ENCODE measurements at places on chromosomes 11 and 22. TPM values are rescaled to one million over a fixed set of nuclear protein-coding genes. Genes with fewer than 3 reads are reported as not detected.
A peak's percentile ranks its signal among the peaks of the same experiment; 100 is the strongest.

C22orf23 gene
- total RNA-seq: not detected

- ATAC-seq: no peak
These were observed 22.8 kb downstream of the LARGE1 start for GRCh38 chr22:33897448-33897835.

GRCh38 chr11:83004746-83005556 lies 66.7 kb downstream of the RAB30 start:
- ATAC-seq: peak; percentile 82

DNA sequence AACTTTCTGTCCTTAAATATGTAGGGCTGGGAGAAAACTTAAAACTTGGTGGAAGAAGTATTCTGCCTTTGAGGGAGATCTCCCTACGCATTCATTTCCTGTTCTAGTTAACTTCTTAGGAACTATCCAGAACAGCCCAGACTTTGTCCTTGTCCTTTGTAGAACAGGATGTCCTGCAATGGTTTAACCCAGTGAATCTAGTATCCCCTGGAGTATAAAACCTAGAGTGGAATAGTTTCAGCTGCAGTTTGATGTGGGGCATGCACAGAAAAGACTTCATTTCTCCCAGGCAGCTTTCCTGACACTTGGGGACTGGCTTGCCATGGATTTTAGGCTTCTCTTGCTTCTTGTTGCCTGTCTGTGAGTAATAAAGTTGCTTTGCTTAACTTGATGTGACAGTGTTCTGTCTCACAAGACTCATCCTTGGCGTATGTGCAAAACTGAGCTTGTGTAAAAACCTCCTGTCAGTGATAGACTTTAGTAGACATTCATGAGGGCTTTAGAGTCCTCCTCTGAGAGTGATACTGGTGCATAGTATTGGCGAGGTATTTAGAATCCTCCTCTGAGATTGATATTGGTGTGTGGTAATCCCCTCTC lies 28.2 kb downstream of the ARHGAP42 start:
- ATAC-seq: no peak

RTN4R gene
- 2.6 TPM for total RNA-seq

TMPRSS6 gene
- total RNA-seq: 86.6 TPM

GRCh38 chr11:80393210-80393609 lies 952.4 kb upstream of the TENM4 start:
- no peak for ATAC-seq

DNA sequence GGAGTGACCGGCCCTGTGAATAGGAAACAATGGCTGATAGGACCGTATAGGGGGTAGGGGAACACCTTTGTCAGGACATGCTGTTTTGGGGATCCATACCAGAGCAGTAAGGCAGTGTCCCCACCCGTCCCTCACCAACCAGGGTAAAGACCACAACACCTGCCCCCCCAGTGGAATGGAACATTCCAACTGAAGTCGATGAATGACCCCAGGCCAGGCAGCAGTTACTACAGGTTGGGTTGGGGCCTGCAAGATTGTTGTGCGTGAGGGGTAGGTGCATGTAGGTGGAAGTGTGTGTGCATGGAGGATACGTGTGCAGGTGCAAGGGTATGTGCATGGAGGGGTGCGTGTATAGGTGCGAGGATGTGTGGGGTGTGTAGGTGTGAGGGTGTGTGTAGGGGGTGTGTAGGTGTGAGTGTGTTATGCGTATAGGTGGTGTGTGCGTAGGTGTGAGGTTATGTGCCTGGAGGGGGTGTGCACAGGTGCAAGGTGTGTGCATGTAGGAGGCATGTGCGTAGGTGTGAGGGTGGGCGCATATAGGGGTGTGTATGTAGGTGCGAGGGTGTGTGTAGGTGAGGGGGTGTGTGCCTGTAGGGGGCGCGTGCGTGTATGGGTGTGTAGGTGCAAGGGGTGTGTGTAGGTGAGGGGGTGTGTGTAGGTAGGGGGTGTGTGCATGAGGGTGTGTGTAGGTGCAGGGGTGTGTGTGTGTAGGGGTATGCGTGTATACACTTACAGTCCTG lies 32.9 kb downstream of the PISD start:
- ATAC-seq: no peak

DNA sequence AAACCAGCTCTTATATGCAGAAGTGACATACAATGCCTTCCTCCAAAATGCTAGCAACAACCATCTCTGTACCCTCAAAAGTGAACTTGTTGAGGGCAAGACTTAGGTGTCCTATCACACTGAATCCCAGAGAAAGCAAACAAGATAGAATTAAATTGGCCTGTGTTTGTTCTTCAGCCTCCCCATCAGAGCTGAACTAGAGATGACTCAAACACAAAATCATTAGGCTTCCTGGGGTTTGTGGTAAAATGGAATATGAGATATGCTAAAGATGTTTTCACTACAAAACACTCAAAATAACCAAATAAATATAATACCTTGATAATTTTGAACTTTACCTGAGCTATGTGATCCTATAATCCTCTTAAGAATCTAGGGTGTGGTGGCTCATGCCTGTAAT lies 31.6 kb downstream of the ZNF214 start:
- no peak for ATAC-seq

HBB gene
- total RNA-seq: not detected

KREMEN1 gene
- not detected for total RNA-seq

- ATAC-seq: peak; percentile 52
These were observed 42.6 kb upstream of the APOA1 start for GRCh38 chr11:116879800-116880625.

- no peak for ATAC-seq
These were observed 174.9 kb upstream of the C11orf87 start for GRCh38 chr11:109247071-109247470.

DNA sequence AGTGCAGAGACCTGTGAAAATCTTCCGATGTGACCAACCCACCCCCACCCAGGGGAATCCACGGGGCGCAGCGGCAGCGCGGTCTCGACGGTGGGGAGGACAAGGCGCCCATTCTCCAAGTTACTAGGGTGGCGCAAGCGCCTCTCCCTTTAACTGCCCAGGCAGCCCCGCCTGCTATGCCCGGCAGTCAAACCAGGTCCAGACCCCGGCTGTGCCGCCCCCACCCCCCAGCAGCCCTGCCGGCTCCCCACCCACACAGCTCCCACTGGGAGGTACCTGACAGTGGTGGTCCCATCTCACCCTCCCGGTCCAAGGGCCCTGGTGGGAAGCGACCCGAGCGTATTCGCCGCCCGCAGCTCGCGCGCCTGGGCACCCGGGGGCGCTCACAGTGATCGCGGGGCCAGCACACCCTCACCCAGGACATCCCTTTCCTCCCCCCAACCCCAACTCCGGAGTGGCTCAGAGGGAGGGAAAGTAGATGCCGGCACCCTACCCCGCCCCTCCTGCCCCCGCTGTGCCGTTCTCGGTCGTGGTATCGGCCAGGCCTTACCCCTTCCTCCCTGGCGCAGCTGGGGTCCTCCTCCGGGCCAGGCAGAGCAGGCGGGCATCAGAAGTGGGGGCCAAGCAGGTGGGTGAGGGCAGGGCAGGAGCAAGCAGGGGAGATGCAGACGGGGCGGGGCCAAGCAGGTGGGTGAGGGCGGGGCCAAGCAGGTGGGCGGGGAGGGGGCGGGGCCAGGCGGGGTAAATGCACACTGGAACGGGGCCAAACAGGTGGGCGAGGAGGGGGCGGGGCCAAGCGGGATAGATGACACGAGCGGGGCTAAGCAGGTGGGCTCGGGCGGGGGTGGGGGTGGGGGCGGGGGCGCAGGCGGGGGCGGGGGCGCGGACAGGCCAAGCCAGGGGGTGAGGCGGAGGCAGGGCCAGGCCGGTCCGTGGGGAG lies at the start of gene TRPM5:
Gene TRPM5 (minus strand): TSS at position 634 of the 940 bp plus-strand sequence. CDS start 21,478 bp downstream, outside the sequence.
- ATAC-seq: peak; percentile 27

All from activated T-helper 17 cell treated with anti-CD3 and anti-CD28 coated beads, Interleukin-2, amount 50 U/mL, for 72 hours (primary cell).